ENCODE measurements at places on chromosomes 13 and 19. TPM values are rescaled to one million over a fixed set of nuclear protein-coding genes. Genes with fewer than 3 reads are reported as not detected.

Gene BEST2
- not detected for total RNA-seq

Gene TNPO2
- total RNA-seq = 45.1 TPM

Gene ZNF837
- total RNA-seq = 2.4 TPM

Gene SLC10A2
- not detected for total RNA-seq

Gene CGB1
- total RNA-seq = not detected

Gene ZNF317
- total RNA-seq = 20.3 TPM

Gene ERICH6B
- total RNA-seq = not detected

Gene ADGRE2
- total RNA-seq = 1.3 TPM

Gene LACC1
- 5.2 TPM for total RNA-seq

Gene SOX21
- total RNA-seq = not detected

Gene ZNF418
- total RNA-seq = 3.1 TPM

Gene PCSK4
- 3.5 TPM for total RNA-seq

Gene HTR2A
- not detected for total RNA-seq

Gene ELSPBP1
- not detected for total RNA-seq

Gene PALM3
- not detected for total RNA-seq

Gene TEKTIP1
- not detected for total RNA-seq

Gene CEACAM8
- not detected for total RNA-seq

Gene MCF2L
- 0.44 TPM for total RNA-seq

Gene ZNF714
- 1.5 TPM for total RNA-seq

Gene RNF113B
- not detected for total RNA-seq

Gene CBY2
- not detected for total RNA-seq

Gene ICAM5
- total RNA-seq = 16.2 TPM

Measured in placental pericyte (primary cell).